ENCODE measurements at places on chromosomes 4 and X. TPM values are rescaled to one million over a fixed set of nuclear protein-coding genes. Genes with fewer than 3 reads are reported as not detected.

- DNase-seq, result no peak
These were observed 23.8 kb upstream of the RAPGEF2 start for GRCh38 chr4:159079074-159079473.

FHDC1 gene
- total RNA-seq, result 0.99 TPM

DNA sequence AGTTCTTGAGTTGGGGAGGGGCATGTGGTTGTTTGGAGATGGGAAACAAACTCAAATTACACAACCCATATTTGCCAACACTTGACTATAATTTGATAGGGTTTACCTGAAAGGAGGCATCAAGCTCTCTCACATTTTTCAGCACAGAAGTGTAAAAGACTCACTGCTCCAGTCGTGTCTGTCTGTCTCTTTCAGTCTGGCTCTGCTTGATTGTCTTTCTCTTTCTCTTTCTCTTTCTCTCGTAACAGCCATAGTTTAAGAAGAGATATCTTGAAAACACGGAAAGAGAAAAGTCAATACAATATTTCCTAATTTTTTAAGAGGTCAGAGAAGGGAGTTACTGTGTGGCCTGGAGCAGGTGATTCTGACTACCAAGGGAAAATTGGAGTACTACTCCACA, 413.6 kb upstream of the CXorf51A start:
- DNase-seq, result no peak

LONRF3 gene
- total RNA-seq, result 18.8 TPM

DNA sequence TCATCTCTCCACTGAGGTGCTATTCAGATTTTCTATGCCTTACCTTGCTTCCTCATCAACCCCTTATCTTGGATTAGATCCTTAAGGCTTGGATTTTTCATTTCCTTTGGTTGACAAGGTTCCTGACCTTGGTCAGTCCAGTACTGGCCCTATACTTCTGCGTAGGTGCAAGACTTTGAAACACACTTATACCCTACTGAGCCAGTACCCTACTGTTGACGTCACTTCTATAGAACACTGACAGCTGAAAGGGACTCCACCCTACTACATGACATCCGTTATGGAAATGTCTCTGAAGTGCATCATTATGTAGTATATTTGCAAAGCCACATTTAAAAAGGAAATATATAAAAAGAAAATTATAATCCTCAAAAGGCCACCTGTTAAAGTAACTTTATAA, 12.0 kb upstream of the PLS3 start:
- DNase-seq, result no peak

DNA sequence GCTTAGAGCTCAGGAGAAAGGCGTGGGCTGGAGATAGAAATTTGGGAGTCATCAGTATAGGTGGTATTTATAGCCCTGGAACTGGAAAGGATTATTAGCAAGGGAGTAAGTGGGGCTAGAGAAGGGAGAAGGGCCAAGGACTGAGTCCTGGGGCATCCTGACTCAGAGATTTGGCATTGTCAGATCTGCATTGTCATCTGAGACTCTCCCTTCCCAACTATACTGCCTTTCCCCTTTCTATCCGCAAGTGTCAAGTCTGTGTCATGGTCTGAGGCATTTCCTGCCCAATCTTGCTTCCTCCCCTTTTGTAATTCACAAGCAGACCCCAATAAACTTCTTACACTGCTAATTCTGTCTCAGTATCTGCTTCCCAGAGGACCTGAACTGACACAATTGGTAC, 24.4 kb upstream of the SLC25A43 start:
- DNase-seq, result no peak

DNA sequence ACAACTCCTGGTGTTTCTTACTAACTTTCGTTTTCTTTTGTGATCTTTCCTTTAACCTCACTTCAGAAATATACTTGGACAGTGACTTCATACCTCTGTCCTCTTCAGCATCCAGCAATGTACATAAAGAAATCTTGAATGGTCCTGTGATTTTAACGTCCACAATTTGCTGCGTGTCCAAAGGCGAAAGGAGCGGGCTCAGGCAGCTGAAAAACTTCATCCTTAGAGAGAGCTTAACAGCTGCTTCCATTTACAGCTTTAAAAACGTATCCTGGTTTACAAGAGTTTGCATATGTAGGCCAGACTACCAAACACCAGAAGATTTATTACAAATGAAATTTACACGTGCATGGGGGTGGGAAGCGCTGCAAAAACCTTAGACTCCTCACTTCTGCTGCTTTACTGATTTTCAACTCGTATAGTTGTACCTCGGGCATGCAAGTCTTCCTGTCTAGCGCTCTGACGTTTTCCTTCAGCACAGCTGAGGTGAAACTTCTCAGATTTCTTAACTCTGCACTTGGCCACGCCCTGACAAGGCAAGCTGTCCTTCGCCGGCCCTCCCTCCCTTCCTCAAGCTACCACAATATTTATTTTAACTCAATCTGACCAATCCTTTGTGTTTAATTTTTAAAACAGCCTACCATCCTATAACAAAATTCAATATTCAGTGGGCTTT, 406.4 kb downstream of the FAM47A start:
- peak; percentile 50 for DNase-seq

GRCh38 chr4:150390531-150390910, 191.4 kb upstream of the MAB21L2 start:
- DNase-seq, result no peak

DNA sequence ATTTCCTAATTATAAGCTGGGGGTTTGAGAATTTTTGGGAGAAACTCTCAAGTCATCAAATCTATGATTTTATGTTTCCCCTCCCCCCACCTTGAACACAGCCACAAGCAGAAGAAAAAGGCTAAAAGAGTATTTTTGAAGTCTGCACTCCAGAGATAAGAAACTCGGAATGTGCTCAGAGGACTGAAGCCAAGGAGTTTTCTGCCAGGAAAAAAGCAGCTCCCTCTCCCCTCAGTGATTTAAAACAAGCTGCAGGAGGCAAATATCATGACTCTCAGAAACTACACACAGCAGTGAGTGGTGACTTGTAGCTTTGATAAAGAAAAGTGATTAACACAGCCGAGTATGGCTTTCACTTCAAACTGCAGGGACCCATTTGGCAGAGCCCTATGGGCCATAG, 800.2 kb upstream of the FTHL17 start:
- DNase-seq, result no peak

GRIA2 gene
- 1.6 TPM for total RNA-seq

DNA sequence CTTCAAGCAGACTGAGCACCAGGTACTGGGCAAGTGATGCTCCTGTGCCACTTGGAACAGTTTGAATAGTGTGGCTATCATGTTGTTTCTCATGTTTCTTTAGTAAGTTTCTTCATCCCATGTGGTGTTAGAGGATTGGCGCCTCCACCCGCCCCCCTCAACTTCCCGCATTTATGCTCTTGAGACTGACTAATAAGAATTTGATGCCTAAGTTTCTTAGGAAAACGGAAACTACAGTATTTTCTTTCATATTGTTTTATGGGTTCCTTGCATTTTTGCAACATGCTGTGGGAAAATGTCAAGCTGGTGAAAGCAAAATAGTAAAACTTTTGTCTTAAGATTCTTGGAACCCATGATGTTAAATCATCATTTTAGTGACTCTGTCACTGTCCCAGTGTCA, 101.2 kb upstream of the SLC4A4 start:
- DNase-seq, result no peak

- DNase-seq, result peak; percentile 16
These were observed 20.1 kb downstream of the SLC7A11 start for GRCh38 chr4:138222046-138222445.

PF4V1 gene
- not detected for total RNA-seq

- DNase-seq, result no peak
These were observed 67.4 kb downstream of the EGF start for GRCh38 chr4:109979920-109980717.

SPP1 gene
- 62.8 TPM for total RNA-seq

DNA sequence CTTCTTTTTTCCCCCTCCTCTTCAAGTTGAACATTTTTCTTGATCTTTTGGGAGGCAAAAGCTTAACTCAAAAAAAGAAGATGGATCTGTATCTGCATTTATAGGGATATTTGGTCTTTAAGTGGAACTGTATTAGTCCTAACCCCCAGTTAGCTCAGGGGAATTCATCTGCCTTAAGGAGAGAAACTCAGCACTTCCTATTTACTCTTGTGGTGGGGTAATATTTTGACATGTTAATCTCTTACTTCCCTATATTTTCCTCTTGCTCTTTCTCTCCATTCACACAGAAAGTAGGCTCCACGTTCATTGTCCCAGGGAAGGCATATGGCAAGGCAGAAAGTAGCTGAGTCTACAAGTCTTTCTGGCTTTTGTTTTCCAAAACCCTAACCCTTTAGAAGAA, 5.3 kb downstream of the LRRC66 start:
- DNase-seq, result no peak

DNA sequence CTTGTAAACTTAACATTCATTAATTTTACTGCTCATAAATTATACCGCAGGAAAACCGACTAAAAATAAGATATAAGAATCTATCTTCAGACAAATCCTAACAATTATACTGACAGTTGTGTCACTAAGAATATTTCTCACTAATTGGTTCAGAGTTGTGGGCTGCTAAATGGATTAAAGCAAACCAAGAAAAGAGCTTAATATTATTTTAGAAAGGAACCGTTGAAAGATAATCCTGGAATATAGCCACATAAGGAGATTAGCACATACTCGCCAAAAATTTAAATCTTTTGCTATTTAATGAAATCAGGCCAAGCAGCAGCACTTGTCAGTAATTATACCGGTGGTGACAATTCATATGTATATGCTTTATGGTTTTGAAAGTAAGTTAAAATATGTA, 132.8 kb downstream of the SLIT2 start:
- DNase-seq, result no peak

- DNase-seq, result no peak
These were observed 22.7 kb upstream of the PLA2G12A start for GRCh38 chr4:109752525-109752924.

DNA sequence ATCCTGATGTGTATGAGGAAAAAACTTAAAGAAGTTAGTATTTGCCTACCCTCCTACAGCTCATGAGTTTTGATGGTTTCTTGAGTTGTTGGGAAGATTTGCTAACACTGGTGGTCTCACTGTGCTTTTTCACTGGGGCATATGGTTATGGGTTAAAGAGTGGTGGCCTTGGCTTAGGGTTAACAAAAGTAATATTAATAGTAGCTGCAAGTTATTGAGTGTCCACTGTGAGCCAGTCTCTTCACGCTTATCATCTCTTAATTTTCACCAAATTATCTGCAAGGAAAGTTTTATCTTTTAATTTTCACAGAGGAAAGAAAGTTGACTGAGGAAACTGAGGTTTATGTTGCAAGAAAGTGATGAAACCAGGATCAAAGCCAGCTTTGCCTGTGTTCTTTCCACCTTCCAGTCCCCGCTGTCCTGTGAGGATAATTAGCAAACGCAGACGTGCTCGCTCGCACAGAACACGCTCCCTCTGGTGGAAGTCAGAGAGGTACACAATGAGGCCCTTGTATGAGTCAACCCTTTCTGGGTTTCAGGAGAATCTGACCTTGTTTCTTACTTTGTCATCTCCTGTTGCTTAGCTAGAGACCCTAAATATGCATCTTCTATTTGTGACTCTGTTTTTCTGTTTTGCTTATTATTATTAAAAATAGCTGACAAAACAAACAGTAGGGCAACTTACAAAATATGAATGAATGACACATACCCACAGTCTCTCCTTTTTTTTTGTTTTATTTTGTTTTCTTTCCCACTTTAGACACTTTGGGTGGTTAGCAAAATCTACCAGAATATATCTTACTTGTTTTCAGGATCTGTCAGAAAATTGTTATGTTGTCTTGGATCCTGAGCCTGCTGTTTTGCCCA, 94.3 kb downstream of the DDIT4L start:
- DNase-seq, result peak; percentile 50

DNA sequence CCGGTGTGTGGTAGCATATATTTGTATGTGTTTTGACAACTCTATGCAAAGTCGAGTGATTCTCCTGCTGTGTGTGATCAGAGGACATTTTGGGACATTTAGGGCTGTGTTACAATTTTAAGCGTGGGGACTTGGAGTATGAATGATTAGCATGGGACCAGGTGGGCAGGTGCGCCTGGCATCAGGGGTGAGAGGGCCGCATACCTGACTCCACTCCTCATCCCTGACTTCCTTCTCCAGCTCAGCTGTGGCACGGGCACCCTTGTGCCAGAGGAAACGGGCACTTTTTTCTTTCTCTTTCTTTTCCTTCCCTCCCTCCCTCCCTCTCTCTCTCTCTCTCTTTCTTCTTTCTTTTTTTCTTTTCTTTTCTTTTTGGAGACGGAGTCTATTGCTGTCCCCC, 15.7 kb upstream of the PLCXD1 start:
- no peak for DNase-seq

ITM2A gene
- 16.1 TPM for total RNA-seq

GRCh38 chr4:93617606-93618005, 210.9 kb upstream of the ATOH1 start:
- no peak for DNase-seq

Data from body of pancreas (tissue), 4 donors.